Body of pancreas (tissue), 4 donors: ENCODE measurements at places on chromosomes 3 and 15. TPM values are rescaled to one million over a fixed set of nuclear protein-coding genes. Genes with fewer than 3 reads are reported as not detected.

TMEM266 gene
- 0.66 TPM for total RNA-seq

GRCh38 chr3:39378957-39379777 is 4.0 kb upstream of the SLC25A38 start:
- peak; percentile 55 for DNase-seq

- no peak for DNase-seq
Measured at GRCh38 chr3:116643001-116643400, 66.6 kb upstream of the TUSC7 start.

DNA sequence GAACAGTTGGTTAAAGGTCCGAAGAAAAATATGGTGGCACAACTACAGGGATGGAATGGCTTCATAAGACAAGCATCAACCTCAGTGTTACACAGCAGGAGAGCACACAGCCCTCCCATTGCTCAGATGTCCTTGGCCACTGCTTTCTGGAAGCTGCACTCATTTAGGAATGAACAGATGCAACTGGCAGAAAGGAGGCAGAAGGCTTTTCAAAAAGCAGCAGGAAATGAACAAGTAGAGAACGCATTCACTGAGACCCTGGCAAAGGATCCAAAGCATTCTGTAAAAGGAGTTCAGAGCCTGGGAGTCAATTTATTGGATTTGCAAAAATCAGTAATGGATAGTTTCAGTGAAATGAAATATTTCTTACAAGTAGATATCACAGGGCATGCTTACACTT is 101.1 kb downstream of the PDZRN3 start:
- DNase-seq: no peak

DNA sequence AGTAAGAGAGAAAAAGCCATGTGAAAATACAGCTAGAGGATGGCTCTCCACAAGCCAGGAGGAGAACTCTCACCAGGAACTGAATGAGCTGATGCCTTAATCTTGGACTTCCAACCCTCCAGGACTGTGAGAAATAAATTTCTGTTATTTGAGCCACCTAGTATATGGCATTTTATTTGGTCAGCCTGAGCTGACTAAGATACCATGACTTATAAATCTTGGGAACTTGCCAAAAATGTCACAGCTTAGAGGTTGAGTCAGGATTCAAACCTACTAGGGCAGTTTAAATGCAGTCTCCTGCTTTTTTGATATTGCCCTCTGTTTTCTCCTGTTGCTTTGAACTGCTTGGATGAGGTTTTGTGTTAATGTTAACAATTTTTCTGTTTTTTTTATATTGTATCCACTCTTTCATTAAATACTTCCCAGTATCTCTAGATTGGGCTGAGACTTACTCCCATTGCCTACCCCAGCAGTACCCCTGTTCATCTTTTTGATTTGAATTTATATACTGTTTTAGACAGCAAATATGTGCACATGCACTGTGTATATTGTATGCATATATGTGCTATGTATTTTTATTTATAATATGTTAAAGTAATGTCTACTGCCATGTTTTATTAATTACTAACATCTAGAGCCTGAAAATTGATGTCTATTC is 1223.2 kb downstream of the OTOL1 start:
- DNase-seq: no peak

GRCh38 chr3:100525753-100526612 is 33.6 kb downstream of the TMEM45A start:
- DNase-seq: peak; percentile 15

- no peak for DNase-seq
Measured at GRCh38 chr3:106261915-106262683, 393.3 kb upstream of the CBLB start.

DNA sequence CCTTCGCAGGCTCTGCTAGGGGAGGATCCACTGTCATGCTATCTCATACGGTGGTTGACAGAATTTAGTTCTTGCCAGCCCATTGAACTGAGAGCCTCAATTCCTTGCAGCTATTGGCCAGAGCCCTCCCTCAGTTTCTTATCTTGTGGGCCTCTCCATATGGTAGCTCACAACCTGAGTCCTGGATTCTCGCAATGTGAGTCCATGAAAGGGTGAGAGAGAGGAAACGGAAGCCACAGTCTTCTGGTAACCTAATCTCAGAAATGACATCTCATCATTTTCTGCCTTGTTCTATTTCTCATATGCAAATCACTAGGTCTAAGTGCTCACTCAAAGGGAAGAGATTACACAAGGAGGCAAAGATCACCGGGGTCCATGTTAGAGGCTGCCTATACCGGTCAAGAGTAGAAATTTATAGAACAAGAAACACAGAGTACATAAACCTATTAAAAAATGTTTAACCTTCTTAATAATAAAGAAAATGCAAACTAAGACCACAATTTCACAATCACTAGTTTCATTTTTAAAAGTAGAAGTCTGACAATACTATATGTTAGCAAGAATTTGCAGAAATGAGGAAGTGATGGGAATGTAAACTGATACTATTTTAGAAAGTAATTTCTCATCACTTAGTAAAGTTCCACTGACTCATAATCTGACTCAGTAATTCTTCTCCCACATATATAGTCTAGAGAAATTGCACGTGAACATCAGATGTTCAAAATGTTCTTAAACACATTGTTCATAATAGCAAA is 378.4 kb upstream of the AGTR1 start:
- no peak for DNase-seq

DNA sequence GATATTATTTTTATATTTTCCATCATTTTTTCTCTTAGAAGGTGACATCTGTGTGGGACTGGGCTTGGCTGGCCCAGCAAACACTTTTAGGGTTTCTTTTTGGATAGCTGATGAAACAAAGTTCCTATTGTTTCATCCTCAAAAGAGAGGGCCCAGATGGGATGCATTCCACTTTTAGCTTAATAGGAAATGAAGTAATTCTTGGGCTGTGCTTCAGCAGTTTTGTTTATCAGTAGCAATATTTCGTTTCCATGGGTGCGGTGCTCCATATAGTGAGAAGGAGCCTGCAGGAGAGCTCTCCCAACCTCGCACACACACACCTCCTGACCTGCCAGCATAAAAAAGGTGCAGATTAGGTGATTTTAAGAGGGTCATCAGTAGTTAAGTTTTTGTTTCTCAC is 147.5 kb downstream of the AKAP13 start:
- peak; percentile 8 for DNase-seq

GRCh38 chr15:71752604-71753289 is 57.6 kb upstream of the NR2E3 start:
- peak; percentile 67 for DNase-seq

DNA sequence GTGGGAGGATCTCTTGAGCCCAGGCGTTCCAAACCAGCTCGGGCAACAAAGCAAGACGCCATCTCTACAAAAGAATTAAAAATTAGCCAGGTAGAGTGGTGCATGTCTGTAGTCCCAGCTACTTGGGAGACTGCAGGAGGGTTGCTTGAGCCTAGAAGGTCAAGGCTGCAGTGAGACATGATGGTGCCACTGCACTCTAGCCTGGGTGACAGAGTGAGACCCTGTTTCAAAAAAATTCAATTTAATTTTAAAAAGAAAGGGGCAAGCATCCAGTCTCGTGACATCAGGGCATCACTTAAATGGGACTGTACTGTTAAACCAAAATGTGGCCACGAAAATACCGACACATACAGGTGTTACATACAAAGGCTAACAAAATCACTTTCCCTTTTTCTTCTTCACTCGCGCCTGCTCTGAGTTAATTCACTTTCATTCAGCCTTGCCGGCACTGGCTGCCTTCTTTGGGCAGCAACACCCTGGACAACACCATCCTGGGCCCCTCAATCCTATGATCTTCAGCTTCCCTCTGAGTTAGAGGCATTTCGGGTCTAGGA is 121.7 kb downstream of the LIPC start:
- DNase-seq: no peak

DNA sequence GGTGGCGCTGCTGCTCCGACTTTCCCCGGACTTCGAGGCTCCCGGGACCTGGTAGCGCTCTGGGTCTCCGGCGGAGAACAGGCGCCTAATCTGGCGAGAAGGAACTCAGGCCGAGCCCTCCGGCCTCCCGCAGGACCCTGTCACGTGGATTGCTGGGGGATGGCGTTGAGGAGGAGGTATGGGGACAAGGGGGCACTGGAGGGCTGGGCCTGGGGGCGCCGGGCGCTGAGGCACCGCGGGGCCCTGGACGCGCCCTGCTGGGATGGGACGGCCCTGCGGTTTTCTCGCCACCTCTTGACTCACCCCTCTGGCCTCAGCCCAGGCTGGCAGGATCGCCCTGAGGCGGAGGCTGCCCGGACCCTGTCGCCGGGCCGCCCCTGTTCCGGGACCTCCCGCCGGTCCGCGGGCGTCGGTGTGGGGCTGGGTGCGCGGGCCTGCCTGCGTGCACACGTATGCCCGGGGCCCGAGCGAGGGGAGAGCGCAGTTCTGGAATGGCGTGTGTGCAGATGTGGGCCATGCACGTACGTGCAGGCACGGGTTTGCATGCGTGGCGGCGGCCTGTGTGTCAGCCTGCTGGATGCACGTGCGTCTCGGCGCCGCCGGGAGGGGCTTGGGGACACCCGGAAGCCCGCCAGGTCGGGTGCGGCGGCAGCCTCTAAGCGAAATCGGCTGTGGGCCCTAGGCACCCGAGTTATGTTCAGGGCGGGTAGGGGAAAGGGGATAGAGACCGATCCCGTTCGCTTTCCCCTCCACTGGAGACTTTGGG is 752 bp downstream of the C15orf39 start:
- DNase-seq: peak; percentile 79

IL17RD gene
- 2.3 TPM for total RNA-seq

GRCh38 chr3:869269-869668 is 223.6 kb upstream of the CNTN6 start:
- no peak for DNase-seq

- no peak for DNase-seq
Measured at GRCh38 chr15:35838424-35839111, 292.6 kb upstream of the DPH6 start.

- DNase-seq: no peak
Measured at GRCh38 chr3:110101361-110101760, 764.0 kb upstream of the DPPA4 start.

GRCh38 chr3:46858456-46858855 is 4.8 kb downstream of the MYL3 start:
- no peak for DNase-seq

CIB2 gene
- 3.4 TPM for total RNA-seq

GRCh38 chr3:38114052-38114874 is 22.7 kb downstream of the ACAA1 start:
- DNase-seq: no peak

DNA sequence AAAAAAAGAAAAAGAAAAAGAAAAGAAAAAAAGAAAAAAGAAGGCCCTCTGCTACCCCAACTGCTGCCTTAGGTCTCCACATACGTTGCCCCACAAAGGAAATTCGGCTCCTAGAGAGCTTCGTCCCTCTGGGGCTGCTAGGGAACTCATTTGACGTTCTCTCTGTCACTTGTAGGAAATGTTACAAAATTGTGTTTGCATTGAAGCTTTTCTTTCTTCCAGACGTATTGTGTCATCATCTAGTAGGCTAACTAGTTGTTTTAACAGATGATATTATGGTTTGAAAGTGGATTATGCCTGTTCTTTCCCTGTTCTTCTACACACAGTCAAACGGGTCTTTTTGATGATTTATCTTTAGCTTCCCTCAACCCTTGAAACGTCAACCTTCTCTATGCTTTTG is 125.3 kb downstream of the BDH1 start:
- no peak for DNase-seq
